ENCODE measurements at places on chromosomes 7 and 10.
A peak's percentile ranks its signal among the peaks of the same experiment; 100 is the strongest.

DNA sequence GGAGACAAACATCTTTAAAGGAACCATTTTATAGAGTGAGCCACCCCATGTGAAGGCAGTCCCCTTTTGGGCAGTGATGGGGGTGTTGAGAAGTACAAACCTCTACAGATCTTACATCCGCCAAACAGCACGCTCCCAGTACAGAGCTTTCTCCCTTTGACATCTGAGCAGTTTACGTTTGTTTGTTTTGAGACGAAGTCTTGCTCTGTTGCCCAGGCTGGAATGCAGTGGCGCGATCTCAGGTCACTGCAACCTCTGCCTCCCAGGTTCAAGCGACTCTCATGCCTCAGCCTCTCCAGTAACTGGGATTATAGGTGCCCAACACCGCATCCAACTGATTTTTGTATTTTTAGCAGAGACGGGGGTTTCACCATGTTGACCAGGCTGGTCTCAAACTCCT lies 128.9 kb downstream of the CCDC3 start:
- no peak for DNase-seq

DNA sequence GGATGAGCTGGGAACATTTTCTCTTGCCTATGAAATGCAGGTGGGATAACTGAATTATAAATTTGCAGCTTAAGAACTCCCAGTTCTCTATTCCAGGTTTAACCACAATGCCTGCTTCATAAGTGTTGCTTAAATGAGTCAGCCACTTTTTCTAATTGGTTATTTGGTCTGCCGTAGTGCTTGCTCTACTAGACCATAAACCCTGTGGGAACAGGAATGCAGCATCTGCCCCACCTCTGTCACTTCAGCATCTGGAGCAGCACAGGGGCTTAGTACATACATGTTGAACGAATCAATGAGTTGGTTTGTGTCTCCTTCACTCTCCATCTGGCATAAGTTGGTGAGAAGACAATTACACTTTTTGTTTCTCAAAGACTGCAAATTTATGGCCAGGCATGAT lies 95.2 kb upstream of the PTER start:
- no peak for DNase-seq

- no peak for DNase-seq
Measured at GRCh38 chr10:102714621-102715455, at the start of gene SFXN2. SFXN2 (plus strand) TSS chr10:102714636; CDS start chr10:102726637, 12,001 bp downstream.

GRCh38 chr10:3082290-3082689 lies 14.9 kb downstream of the PFKP start:
- no peak for DNase-seq

GRCh38 chr10:75569506-75569905 lies 138.1 kb downstream of the LRMDA start:
- no peak for DNase-seq

DNA sequence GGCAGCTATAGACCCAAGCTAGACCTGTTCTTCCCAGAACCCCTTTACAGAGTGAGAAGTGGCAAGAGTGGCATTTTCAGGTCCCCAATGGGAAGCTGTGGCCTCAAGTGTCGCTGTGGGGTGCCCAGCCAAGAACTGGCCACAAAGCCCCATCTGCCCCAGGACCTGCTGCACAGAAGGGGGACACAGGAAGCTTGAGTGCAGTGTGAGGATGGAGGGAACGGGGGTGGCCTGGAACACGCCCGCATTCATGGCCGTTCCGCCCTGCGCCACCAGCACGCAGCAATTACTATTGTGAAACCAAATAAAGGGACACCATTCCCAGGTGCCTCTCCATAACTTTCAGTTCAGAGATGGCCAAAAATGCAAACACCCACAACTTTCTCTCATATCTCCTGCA lies 237.6 kb upstream of the TCERG1L start:
- DNase-seq, result no peak

DNA sequence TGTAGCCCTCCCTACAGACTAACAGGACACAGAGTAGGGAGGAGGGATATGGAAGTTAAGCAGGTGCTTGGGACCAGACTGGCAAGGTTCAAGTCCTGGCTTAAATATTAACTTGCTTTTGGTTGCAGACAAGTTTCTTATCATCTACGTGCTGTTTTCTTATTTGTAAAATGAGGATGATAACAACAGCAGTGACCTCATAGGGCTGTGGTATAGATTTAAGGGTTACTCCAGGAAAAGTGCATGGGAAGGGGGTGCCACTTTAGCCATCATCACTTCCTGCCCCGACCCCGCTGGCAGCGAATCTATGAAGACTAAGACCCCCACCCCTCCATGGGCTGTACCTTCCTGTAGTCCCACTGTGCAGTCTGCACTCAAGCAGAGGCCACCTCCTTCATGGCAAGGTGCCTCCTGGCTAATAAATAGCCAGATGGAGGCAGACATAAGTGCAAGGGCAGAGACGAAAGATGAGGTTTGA lies 250.2 kb downstream of the COBL start:
- no peak for DNase-seq

- no peak for DNase-seq
Measured at GRCh38 chr7:159038066-159038465, 106.6 kb downstream of the VIPR2 start.

DNA sequence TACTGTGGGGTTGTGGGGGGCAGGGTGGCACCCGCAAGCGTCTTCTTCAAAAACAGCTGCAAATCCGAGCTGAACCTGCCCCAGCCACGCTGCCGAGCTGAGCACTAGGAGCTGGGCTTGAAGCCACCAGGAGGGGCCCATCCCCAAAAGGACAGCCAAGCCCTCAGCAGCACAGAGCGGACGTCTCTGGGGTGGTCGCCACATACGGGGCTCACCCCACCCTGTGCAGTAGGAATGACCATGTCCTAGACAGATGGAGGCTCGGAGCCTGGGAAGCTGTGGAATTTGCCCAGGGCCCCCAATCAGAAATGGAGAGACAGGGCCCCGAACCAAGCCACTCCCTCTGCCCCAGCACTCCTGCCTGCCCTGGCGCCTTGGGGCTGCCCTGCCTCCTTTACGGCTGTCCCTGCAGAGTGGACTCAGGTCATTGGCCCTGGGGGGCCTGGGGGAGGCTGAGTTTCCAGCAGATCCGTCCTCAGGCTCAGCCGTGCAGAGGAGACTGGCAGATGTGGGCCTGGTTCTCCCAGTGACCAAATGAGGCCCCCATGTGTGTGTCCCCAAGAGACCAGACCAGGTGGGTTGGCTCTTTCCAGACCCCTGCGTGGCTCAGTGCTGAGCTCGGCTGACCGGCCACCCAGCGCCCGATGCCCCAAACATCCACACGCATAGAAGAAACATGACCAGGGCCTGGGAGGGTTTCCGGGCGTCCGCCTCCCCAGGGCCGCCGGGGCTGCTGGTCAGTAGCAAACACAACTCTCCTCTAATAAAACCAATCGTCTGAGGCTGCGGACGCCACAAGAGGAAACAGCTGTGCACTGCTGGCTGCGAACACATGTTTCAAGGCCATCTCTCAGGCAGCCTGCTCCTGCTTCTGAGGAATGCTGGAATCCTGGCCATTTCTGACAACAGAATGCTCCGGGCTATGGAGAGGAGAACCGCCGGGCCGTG lies 54.9 kb downstream of the PDGFA start:
- DNase-seq, result no peak

DNA sequence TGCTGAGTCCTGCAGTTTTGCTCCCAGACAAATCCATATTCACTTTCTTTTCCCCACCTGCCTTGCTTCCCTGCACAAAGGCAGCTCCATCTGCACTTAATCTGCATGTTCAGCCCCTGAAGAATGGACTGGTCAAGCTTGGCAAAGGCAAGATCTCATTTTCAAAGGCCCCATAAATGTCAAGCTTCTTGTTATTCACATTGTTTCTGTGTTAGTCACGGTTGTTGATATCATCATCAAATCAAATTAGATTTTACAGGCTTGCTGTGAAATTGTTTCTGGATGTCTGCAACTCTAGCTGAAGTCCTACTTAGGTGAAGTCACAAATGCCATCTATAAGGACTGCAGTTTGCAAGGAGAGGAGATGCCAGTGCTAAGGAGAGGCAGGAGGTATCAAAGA lies 91.0 kb downstream of the GPAM start:
- peak; percentile 45 for DNase-seq

DNA sequence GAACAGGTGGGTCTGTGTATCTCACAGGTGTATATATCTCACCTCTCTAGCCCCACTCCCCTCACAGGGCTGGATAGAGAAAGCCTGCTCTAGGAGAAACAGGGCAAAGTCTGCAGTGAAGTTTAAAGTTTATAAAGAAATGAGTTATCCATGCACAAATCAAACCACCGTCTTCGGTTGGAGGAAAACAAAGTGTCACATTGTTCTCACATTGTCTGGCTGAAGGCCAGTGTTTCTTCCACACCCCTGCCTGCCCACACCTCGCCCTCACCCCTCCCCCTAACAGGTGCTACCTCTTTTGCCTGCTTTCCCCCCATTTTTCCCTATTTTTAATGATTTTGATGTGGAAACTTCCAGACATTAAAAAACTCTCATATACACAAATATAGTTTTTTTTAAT lies 25.8 kb downstream of the AQP1 start:
- DNase-seq, result no peak

GRCh38 chr7:7688310-7688709 lies 30.1 kb downstream of the RPA3 start:
- no peak for DNase-seq

- DNase-seq, result no peak
Measured at GRCh38 chr7:71220210-71220695, 88.3 kb downstream of the GALNT17 start.

GRCh38 chr7:41696323-41696916 lies 6.5 kb downstream of the INHBA start:
- DNase-seq, result peak; percentile 93
